GM12864 (cell line): ENCODE measurements at places on chromosomes 16 and 17.
A peak's percentile ranks its signal among the peaks of the same experiment; 100 is the strongest.

GRCh38 chr17:68179236-68179925, 68.5 kb upstream of the AMZ2 start:
- DNase-seq, result no peak

- DNase-seq, result no peak
Measured at GRCh38 chr16:66590322-66590721, 11.1 kb downstream of the CMTM2 start.

- DNase-seq, result no peak
Measured at GRCh38 chr16:75197522-75198134, 9.3 kb downstream of the CTRB2 start.

DNA sequence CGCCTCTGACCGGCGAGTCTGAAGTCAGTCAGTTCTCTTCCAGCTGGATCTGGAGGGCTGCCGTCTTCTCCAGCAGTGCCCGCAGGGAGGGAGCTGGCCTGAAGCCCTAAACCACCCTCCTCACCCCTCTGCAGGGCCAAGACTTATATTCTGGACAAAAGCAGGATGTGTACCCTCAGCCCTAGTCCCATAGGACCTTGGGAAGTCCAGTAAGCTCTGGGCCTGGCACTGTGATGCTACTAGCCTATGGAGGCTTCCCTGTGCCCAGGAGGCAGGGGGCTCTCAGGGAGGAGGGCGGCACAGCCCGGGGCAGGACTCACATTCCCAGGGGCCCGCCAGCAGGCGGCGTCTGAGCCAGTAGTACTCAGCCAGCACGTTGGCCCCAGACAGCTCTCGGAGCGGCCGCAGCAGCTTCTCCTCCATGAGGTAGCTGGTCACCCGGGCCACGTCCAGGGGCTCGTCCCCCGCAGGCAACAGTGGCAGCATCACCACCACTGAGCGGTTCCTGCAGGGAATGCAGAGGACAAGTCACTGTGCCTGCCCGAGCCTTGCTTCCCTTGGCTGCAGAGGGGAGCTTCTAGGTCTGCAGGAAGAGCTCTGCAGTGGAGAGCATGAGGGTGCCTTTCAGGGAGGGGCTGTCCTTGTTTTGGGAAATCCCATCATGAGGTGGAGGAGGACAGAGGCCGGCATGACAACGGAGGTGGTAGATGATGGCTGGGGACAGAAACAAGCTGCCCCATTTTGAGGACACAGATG, 41.7 kb downstream of the RMI2 start:
- no peak for DNase-seq

DNA sequence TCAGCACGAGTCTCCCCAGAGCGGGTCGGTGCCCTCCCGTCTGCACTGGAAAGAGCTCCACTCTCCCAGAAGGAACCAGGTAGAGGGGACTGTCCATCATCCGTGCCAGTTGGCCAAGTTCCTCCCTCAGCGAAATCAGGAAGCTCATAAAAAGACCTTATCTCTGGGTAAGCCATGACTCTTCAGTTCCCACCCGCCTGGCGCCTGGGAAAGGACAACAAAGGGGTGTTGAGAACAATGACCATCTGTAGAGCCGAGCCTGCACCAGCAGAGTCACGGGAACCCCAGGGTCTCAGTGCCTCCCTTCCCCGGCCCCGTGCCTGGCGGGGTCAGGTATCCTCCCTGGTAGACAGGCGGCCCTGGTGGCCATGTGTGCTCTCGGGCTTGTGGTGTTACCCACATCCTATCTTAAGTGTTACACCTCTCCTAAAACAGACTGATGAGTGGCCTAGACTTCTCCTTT, 190.7 kb downstream of the AXIN2 start:
- no peak for DNase-seq

DNA sequence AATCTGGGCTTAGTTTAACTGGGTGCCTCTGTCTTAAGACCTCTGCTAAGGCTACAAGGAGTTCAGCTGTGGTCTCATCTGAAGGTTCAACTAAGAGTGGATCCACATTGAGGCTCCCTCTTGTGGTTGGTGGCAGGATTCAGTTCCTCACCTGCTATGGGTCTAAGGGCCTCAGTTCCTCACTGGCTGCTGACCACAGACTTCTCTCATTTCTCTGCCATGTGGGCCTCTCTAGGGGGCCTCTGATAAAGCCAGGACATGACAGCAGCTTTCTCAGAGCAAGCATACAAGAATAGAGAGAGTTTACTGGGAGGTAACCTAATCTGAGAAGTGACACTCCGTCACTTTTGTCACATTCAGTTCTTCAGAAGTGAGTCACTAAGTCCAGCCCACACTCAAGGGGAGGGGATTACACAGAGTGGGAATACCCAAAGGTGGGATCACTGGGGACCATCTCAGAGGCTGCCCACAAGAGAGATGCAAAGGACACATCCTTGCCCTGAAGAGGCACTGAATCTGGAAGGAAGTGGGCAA, 19.2 kb upstream of the ABAT start:
- peak; percentile 79 for DNase-seq

GRCh38 chr16:75323933-75324332, 72.5 kb upstream of the BCAR1 start:
- no peak for DNase-seq
